ENCODE measurements at places on chromosomes 4 and X.

DNA sequence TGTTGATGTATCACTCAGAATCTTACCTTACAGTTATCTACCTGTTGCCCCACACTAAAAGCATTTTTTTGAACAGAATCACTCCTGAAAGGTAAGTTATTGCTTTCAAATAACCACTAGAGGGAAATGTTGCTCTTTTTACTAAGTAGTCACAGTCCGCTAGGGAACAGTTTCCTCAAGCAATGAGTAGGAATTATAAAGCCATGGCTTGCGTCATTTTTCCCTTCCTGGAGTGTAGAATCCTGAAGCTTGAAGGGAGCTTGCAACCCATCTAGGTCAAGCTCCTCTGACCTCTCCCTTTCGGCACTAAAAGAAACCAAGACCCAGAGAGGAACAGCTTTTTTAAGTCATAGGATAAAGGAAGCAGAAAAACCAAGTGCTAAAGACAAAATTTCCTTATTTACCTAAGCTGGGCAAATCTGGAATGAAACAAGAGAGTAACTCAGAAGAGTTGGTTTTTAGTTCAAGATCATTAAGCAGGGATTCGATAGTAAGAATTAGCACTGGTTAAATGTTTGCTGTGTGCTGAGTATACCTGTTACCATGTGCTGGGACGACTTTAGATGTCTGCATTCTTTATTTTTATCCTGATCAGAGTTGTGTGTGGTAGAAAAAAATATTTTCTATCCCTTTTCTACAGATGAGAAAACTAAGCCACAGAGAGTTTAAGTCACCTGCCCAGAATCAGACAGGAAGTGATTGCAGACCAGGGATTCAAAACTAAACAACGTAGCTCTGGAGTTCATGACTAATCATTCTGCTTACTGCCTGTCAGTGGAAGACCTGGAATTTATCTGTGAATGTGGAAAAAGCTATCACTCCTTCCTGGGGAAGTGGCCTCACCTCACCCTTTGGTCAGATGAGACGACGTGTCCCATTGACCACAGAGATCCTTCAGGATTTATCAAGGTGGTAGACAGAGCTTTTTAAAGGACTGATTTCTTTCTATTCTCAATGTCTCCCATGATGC lies 631.5 kb downstream of the RAB28 start:
- DNase-seq: no peak

- no peak for DNase-seq
Observed at GRCh38 chr4:61828960-61829359, 628.8 kb downstream of the ADGRL3 start.

GRCh38 chr4:182806259-182807252 lies 110.6 kb downstream of the DCTD start:
- peak; percentile 85 for DNase-seq

GRCh38 chrX:44155126-44155525 lies 181.9 kb upstream of the NDP start:
- no peak for DNase-seq

- DNase-seq: no peak
Observed at GRCh38 chr4:186554914-186555827, at the start of gene MTNR1A. TSS of gene MTNR1A (minus strand) at chr4:186555567. CDS start at chr4:186555365, 202 bp downstream.

- no peak for DNase-seq
Observed at GRCh38 chr4:1516881-1517480, 110.7 kb upstream of the NKX1-1 start.

- DNase-seq: no peak
Observed at GRCh38 chr4:23483320-23483960, 406.4 kb downstream of the PPARGC1A start.

DNA sequence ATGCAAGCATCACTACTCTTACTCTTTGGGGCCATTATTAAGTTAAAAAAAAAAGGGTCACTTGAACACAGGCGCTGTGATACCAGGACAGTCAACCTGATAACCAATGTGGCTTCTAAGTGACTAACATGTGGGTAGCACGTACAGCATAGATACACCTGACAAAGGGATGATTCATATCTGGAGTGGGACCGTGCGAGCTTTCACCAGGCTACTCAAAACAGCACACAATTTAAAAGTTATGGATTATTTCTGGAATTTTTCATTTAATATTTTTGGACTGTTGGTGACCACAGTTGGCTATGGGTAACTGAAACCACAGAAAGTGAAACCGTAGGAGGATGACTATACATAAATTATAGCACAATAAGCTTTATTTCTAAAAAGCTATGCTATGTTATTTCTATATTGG lies 113.8 kb upstream of the STIM2 start:
- DNase-seq: no peak

- no peak for DNase-seq
Observed at GRCh38 chr4:12137575-12137974, 708.9 kb upstream of the HS3ST1 start.

- DNase-seq: no peak
Observed at GRCh38 chrX:54087661-54088060, 43.4 kb upstream of the PHF8 start.

DNA sequence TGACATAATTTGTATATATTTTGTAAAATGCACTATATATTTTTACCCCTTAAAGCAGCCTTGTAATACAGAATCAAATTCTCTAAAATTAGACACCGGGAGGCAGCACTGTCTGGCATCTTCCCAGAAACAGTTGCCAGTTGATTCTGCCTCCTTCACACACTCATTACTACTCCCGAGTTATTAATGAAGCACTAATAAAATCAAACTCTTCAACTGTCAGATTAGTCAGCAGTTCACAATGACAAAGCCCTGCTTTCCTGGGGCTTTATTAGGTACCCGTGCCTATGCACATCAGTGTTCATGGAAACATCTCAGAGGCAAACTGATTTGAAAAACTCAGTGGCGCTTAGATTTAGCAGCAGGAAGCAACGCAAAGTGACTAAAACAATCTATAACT lies 103.5 kb upstream of the VEGFC start:
- DNase-seq: no peak

DNA sequence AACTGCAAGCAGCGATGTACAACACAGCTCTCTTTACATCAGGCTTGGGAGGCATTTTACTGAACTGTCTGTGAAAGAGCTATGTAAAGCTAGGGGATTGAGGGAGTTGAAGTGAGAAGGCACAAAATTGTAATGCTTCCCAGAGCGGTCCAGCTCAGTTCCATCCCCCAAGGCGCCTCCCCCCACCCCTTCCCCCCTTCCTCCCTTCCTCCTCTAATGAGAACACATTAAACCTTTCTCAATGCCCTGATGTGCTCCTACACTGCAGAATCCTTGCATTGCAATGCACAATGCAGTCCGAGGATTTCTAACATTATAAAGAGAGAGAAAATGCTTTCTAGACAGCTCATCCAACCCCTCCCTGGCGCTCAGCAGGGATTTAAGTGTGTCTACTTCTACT lies 73.9 kb downstream of the CXXC4 start:
- DNase-seq: no peak

- no peak for DNase-seq
Observed at GRCh38 chrX:150329282-150329681, 33.8 kb upstream of the MAMLD1 start.

DNA sequence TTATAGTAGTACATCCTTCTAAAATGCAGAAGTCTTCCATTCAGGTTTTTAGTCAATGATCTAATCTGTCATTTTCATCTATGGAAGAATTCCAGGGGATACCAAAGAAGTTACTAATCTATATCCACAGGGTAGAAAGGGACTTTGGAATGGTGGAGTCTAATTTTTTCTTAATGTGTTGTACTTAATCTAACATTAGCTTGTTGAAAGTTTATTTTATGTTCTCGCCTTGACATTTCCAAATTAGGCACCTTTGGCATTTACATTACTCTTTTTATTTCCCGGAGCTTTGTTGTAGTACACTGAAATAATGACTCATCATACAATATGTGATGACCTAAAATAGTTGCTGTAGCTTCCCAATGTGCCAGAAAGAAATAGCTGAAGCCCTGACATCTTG lies 91.5 kb downstream of the HTR2C start:
- DNase-seq: no peak
